Pancreas (tissue), 10 donors: ENCODE measurements at places on chromosomes 13 and 19.
A peak's percentile ranks its signal among the peaks of the same experiment; 100 is the strongest.

- H3K36me3 ChIP-seq: no peaks in the 10 kb centered on the region
- no peaks in the 10 kb centered on the region for H3K4me1 ChIP-seq
- H3K27ac ChIP-seq: no peak overlapping the region
Measured at GRCh38 chr13:93926425-93926824, 553.1 kb downstream of the DCT start.

DNA sequence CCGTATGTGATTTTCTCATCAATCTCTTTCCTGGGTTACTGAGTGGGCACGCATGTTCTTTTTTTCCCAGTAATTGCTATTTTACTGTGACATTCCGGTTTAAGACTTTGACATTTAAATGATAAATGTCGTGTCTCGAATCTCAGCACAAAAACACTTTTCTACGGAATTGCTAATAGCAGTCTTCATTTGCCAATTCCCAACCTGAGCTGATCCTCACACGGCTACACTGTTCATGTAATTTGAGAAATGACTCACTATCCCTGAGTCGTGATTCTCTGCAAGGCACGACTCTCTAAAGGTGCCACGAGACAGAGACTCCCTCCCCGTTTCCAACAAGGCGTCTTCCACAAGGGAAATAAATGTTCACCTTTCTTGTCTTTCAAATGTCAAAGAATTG is 88.7 kb upstream of the USP29 start:
- H3K4me1 ChIP-seq: no peaks in the 10 kb centered on the region
- H3K4me3 ChIP-seq: no peak overlapping the region
- no peaks in the 10 kb centered on the region for H3K36me3 ChIP-seq
- no peaks in the 10 kb centered on the region for H3K27me3 ChIP-seq
- no peak for DNase-seq

DNA sequence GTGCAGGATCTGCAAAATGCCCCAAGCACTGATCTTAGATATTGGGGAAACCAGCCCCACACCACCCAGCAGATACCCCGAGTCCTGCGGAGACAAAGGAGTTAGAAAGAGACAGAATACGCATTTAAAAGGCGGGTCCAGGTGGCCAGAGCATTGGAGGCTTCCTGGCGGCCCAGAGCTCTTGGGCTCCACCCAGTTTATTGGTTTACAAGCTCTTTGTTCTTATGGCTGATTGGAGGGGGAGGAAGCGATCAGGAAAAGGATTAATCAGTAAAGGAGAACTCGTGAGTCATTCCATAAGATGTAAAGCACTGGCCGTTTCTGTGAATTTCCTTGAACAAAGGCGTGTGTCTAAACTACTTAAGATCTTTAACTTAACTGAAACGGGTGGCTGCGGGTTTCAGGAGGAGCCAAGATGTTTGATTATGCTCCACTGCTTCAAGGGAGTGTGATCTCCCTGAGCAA is 926 bp downstream of the ZNF587 start:
- DNase-seq: no peak
- H3K4me1 ChIP-seq: no peaks in the 10 kb centered on the region
- H3K27ac ChIP-seq: no peak overlapping the region
- H3K27me3 ChIP-seq: no peaks in the 10 kb centered on the region

DNA sequence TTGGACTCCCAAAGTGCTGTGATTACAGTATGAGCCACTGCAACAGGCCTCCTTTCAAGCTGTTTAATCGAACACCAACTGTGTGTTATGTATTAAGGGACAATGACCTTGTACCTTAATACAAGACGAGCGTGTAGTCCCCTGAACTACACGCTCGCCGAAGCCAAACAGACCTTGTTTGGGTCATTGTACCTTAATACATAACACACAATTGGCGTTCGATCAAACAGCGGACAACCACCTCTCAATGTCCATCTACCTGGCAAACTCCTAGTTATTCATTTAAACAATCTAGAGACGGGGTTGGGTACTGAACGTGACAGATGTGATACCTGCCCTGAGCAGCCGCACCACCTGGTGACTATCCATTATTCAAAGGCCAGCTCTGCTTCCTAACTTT is 1.3 kb downstream of the CHERP start:
- H3K36me3 ChIP-seq: no peaks in the 10 kb centered on the region
- peak overlapping the region; percentile 92 for H3K4me3 ChIP-seq
- no peaks in the 10 kb centered on the region for H3K27me3 ChIP-seq
- peaks cover 19% of the 10 kb centered on the region for H3K4me1 ChIP-seq
- H3K27ac ChIP-seq: no peak overlapping the region

DNA sequence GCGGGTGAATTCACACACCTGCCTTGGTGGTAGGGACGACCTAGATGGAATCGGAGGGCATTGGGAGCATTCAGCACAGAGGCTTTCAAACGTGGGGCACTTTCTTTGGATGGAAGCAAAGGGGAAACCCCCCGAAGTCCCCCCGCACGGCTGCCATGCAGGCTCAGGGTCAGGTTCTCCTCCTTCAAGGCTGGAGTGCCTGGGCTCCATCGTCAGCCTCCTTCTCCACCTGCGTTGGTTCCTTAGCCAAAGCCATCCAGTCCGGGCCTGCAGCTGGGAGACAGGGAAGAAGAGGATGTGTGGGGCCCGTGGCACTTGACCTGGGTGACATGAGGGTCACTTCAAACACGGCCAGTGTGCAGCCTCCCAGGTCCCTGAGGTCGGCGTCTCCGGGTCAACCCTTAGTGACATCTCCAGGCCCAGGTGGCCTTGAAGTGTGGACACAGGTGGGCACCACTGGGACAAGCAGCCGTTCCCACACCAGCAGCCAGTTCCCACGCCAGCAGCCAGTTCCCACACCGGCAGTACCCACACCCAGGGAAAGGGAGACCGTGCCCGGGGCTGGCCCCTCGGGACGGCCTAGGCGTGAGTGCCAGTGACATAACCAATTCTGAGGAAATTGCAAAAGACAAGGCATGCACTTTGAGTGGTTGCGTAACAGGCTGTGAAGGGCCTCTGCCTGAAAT is 116.0 kb downstream of the SOX1 start:
- no peak overlapping the region for H3K4me3 ChIP-seq
- H3K36me3 ChIP-seq: no peaks in the 10 kb centered on the region
- no peaks in the 10 kb centered on the region for H3K27me3 ChIP-seq
- H3K27ac ChIP-seq: no peak overlapping the region
- no peak for DNase-seq

DNA sequence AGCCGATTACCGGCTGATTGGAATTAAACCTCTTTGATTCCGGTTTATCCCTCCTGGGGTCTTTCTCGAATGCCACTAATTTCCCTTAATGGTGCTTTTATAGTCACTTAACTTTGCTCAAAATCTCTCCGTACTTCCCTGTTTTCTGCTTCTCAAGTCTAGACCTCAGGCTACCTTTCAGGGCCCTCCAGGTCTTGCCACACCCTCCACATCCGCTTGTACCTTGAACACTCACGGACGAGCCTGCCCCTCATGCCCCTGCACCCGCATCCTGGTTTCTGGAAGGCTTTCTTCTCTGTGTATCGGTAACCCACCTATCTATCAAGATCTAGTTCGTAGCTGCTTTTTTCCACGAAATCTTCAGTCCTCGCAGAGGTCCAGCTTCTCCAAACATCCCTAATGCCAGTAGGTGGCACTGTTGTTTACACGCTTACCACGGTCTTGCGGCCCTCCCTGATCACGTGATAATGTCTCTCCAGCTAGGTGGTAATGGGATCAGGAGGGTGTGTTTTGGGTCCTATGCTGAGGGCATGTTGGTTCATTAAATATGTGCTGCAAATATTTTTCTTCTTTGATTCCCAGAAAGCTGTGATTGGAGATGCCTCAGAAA is 13.8 kb downstream of the ATP12A start:
- H3K36me3 ChIP-seq: no peaks in the 10 kb centered on the region
- H3K4me1 ChIP-seq: no peaks in the 10 kb centered on the region
- no peak for DNase-seq
- no peaks in the 10 kb centered on the region for H3K27me3 ChIP-seq
- no peak overlapping the region for H3K27ac ChIP-seq
- H3K4me3 ChIP-seq: no peak overlapping the region

DNA sequence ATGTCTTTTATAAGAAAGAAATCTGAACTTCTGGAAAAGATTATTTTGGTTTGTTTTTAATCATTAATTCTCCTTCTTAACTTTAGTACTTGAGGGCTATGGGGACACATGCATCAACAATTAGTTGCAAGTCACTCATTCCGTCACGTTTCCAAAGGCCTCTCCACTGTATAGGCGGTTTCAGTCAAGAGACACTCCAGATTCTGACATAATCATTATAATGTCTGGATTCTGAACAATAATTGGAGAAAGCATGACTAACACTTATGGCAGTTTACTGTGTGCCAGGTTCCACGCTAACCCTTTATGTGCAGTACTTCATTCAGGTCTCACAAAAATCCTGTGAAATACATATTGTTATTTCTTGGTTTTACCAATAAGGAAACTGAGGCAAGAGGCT is 71.9 kb downstream of the TNFRSF19 start:
- H3K4me1 ChIP-seq: peaks cover 4% of the 10 kb centered on the region
- H3K27me3 ChIP-seq: no peaks in the 10 kb centered on the region
- no peak overlapping the region for H3K27ac ChIP-seq

DNA sequence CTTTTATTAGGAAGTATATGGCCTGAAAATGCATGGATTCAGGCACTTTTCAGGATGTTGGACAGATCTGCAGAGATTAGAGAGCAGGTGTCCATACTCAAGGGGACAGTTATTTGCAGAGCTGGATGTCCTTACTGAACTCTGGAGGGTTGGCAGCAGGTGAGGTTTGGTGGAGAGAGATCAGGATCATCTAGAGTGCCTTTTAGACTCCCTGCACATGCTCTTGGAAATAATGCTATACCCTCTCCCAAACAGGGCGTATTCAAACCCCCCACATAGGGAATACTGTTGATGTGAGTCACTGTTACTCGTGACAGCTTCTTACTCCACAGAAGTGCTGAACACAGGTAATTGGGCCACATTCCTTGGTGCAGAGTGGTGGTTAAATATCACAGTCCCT is 725.7 kb upstream of the SGCG start:
- no peak overlapping the region for H3K27ac ChIP-seq
- DNase-seq: no peak
- H3K27me3 ChIP-seq: no peaks in the 10 kb centered on the region

DNA sequence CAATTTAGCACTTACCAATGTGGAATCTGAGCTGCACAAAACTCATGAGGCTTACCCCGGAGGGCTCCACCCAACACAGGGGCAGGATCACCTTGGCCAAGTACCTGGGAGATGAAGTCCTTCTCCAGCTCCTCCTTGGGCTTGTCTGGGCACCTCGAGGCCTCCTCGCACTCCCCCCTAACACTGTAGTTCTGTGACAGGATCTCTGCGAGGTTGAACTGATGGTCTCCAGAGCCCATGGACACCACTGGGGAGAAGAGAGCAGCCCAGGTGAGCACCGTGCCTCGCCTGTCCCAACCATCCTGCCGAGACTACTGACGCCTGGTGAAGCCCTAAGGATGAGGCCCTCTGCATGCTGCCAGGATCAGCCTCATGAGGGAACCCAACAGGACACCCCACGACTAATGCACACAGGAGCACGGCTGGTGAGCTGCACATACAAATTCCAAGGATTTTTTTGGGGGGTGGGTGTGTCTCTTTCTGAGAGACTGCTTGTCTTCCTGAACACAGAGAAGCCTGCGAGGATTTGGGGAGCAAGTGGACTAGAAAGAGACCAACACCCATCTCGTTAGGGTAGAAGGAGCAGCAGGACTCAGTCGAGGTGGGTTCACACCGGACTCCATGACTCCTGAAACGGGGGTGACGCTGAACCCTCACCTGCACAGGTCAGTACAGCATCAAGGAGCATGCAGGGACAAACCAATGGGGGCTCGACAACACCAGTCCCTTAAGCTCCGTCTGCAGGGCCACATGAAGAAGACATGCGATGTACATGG is 10.1 kb downstream of the MIER2 start:
- H3K4me3 ChIP-seq: no peak overlapping the region
- no peaks in the 10 kb centered on the region for H3K27me3 ChIP-seq
- H3K4me1 ChIP-seq: no peaks in the 10 kb centered on the region

DNA sequence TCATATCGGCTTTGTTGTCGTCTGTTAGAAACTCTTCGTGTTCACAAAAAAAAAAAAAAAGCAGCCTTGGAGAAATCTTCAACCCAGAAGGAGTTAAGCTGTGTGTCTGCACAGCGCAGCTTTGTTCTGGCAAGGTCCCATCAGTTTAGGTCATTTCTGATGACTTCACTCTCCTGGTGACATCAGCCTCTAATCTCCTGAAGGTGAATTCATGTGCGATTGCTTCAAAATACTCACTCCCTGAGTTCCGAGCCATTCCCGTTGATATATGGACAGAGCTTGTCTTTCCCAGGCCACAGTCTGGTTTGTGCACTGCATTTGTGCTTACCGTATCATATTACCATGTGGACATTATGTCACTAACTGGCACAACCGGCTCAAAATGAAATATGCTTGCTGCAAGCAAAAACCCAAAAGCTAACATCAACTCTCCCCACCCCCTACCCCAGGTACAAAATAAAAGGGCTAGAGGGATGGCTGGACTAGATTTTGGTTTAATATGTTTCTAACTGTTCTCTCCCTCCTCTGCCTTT is 342.4 kb downstream of the KCNRG start:
- H3K4me3 ChIP-seq: no peak overlapping the region
- H3K27me3 ChIP-seq: no peaks in the 10 kb centered on the region
- peaks cover 18% of the 10 kb centered on the region for H3K4me1 ChIP-seq
- H3K27ac ChIP-seq: peak overlapping the region; percentile 33

DNA sequence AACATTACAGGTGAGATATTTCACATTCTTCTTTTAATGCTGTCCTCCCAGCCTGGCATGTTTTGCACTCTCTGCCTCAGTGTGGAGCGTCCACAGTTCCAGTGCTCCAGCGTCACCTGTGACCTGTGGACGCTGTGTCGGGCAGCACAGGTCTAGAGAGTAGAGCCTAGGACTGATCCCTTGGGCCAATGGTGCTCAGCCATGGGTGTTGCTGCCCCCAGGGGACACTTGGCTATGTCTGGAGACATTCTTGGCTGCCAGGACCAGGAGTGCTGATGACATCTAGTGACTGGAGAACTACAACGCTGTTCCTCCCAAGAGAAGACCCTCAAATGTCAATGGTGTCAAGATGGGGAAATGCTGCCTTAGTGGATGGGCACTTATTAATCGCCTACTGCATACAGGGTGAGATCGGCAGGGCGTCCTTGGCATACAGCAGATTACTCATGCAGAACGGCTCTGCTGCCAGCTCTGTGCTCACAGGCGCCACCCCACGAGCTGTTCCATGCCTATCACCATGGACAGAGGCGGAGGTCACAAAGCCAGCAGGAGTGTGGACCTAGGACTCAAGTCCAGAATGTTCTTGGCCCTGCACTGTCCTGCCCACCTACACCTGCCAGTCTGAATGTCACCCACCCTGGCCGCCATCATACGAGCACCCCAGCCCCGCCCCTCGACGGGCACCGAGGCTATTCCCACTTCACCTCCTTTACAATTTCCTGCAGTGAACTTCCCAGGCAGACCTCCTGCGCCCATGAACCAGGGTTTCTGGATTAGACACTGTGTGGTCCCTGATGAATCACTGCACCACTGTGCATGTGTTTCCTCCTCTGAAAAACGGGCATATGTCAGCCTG is 13.9 kb upstream of the MADCAM1 start:
- no peaks in the 10 kb centered on the region for H3K4me1 ChIP-seq
- no peak overlapping the region for H3K27ac ChIP-seq
- H3K27me3 ChIP-seq: no peaks in the 10 kb centered on the region
- DNase-seq: no peak
- no peak overlapping the region for H3K4me3 ChIP-seq
- H3K36me3 ChIP-seq: no peaks in the 10 kb centered on the region
